Urinary bladder (tissue), 4 donors: ENCODE measurements at places on chromosomes 13 and 19.

DNA sequence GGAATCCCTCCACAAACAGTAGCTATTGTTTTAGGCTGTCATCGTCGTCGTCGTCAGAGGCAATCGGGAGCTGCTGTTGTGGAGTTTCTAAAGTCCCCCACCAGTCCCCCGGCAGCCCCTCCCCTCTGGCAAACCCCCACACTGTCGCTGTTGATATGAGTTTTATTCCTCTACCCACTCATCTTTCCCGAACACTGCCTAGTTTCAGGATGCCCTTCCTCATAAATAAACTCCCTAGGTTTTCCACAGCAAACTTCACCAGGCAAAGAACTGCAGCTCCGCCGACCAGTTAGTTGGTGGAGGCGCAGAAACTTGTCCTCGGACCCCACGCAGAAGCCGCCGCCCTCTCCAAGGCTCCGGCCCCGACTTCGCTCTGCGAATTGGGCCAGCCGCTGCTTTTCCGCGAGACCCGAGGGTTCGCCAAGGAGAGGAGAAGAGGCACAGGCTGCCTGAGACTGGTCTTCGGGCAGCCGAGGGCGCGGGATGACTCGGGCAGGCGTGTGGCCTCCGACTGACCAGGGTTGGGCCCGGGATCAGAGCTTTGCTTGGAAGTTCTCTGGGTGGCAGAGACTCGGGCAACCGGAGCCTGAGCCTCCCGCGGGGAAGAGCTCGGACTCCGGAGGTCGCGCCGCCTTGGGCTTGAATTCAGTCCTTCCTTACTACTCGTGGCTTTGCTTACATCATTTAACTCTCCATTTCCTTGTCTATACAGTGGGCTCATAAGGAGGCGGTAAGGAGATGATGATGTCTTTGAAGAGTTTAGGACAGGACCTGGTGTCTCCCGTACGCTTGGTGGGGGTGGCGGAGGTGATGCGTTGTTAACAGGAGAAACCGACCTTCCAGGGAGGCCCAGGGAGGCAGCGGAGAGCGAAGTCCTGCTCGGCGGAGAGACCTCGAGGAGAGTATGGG lies 7.9 kb downstream of the PDX1 start:
- DNase-seq, result no peak

- DNase-seq, result no peak
These were observed 418.1 kb downstream of the TSHZ3 start for GRCh38 chr19:30930941-30931706.

DNA sequence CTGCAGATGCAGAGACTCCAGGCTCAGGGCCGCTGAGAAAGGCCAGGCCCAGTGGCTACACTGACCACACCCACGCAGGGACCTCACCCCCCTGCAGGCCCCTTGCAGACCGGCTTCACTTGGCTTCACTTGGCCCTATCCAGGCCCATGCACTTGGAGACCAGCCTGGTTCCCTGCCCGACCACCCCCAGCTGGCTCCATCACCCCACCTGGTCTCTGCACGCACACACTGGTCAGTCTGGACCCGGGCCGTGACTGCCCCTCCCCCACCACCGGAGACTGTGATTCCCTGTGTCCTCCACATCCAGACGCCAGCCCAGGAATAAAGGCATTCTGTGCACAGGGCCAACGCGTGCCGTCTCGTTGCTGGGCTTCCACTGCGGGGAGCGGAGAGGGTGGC lies 4.9 kb upstream of the EBI3 start:
- DNase-seq, result no peak

- no peak for DNase-seq
These were observed 300.5 kb downstream of the NALCN start for GRCh38 chr13:101115762-101116171.

DNA sequence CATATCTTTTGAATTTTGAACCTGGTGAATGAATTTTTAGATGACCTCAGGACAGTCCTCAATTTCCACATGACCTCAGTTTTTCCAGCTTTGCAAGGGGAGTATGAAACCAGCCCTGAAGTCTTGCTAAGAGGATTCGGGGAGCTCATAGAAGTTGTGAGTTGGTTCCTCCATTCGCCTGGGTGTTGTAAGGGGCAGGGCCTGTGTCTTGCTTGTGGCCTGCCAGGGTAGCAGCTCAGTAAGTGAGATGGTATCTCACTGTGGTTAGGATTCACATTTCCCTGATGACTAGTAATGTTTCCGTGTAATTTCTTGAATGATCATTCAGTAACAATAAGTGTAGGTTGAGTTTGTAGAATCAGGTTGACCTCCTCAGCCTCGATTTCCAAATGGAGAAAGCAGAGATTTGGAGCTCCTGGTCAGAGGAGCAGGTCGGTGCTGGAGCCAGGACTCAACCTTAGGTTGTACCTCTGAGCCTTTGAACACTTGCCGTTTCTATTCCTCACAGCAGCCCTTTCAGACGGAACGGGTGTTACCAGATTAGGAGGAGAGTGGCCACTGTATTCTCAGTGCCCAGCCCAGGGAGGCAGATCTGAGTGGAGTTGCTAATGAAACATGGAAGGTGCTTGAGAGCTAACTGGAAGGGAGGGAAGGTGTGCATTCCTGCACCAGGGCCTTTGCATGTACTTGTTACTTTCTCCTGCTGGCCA lies 14.6 kb downstream of the NACC1 start:
- no peak for DNase-seq

- DNase-seq, result no peak
These were observed 7.5 kb downstream of the ZNF331 start for GRCh38 chr19:53545271-53546065.

DNA sequence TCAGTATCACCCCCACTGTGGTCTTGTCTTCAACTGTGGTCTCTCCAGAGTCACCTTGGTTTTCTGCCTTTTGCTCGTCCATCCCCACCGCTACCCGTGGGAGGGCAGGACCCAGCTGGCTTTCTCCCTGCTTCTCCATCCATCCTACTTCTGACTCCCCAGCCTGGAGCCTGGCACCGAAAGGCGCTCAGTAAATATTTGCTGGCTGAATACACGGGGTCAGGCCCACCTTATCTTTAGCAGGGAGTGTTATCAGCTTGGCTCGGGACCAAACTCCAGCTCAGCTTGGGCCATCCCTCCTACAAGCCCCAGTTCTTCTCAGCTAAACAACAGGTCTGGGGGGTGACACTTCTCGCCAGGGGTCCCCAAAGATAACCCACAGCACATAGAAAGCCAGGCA lies 62.0 kb upstream of the KLF2 start:
- no peak for DNase-seq

GRCh38 chr13:44131069-44131614 lies 242.5 kb upstream of the SERP2 start:
- no peak for DNase-seq

GRCh38 chr13:106418556-106418955 lies 116.9 kb downstream of the EFNB2 start:
- DNase-seq, result no peak

- DNase-seq, result no peak
These were observed 679 bp upstream of the CDADC1 start for GRCh38 chr13:49246850-49247642.

DNA sequence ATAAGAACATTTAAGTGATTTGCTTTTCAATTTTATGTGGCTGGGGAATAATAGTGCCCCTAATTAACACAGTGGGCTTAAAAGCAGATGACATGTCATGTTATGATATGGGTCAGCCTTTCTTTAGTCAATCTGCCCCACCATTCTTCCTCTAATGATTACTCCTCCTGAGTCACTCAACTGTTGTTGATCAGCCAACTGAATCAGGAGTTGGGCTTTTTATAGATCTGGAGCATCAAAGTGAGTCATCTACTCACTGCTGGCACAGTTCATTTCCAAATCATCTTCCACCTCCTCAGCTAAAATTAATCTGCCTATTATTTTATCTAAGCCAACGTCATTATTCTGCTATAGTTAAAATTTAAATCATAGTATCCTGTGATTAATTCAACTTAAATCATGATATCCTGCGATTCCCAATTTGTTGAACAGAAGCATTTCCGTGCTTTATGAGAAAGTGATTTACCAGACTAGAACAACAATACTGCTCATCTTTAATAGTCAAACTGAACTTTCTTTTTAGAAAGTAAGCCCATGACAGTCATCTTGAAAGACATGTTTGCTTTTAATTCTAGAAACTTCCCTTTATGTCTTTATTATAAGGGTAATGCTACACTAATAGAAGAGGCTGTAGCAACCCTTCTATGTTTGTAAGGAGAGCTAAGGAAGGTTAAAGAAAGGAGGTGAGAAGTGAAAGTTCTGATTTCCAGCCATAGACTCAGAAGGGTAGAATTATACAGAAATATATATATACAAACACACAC lies 551.4 kb downstream of the TBC1D4 start:
- no peak for DNase-seq
